Right forelimb (tissue), 1 donor: ENCODE measurements at places on chromosomes 2 and 18.
A peak's percentile ranks its signal among the peaks of the same experiment; 100 is the strongest.

DNA sequence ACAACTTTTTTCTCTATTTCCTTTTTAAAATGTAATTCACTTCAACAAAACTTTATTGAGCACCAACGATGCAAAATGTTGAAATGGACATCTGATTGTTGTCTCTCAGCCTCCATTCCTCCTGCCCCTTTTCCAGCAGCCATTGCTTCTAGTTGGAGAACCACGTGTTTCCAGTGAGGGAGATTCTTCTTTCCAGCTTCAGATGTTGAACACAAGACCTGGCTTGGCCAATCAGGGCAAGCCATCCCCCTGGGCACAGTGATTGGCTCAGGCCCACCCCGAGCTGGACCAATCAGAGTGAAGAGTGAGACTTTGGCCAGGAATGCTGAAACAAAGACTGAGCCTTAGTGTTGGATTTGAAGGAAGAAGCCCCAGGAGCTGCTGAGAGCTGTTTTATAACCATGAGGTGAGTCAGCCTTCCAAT is 59.0 kb downstream of the E2F6 start:
- peak; percentile 75 for DNase-seq

- DNase-seq, result no peak
Observed at GRCh38 chr2:25867396-25868003, 10.8 kb downstream of the ASXL2 start.

- DNase-seq, result no peak
Observed at GRCh38 chr2:20227894-20228505, 3.1 kb upstream of the SDC1 start.

DNA sequence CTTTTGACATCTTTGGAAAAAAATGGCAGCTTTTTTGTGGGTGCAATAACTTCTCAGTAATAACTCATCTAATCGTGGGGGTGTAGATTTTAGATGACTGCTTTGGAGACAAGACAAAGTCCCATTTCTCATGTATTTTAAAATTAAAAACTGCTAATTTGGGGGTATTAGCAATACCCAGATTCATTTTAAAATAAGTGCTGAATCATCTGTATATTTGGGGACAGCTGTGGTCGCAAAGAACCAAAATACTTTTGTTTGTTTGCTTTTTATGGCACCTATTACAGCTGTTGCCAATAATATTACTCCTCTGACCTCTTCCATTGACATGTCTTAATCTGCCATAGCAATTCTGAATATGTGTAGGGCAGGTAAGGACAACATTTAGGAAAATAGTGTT is 45.4 kb downstream of the STAT1 start:
- DNase-seq, result no peak

DNA sequence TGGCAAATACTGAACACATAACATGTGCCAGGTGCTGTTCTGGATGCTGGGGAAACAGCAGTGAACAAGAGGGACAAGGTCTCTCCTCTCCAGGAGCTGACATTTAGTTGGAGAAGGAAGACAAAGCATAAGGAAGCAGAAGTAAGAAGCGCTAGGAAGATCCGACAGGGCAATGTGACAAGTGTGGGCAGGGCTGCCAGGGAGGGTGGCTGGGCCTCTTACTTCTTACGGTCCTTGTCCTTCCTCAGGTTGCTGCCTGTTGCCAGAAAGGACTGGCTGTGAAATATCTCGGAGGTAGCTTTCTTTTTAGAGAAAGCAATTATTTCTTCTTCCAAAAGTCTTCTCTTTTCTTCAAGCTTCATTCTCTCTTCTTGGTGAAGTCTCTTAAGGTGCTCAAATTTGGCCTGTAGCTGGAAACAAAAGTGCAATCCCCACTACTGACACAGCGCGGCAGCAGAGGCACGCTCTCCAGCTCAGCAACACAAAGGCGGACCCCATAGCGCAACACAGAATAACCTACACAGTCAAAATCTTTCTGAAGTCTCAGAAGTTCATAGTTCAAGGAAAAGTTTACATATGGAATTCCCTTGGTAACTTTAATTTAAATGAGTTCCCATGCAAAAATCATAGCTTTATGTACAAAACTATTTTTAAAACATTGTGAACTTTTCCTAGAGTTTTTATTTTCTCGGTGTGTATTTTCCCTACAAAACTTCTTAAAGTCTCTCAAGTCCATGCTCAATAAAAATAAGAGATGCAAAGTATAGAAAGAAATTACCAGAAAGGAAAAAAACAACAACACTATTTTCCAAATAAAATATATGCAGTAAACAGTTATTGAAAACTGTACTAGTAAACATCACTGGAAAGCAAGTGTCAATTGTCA is 67.7 kb downstream of the SEPTIN10 start:
- DNase-seq, result peak; percentile 83

DNA sequence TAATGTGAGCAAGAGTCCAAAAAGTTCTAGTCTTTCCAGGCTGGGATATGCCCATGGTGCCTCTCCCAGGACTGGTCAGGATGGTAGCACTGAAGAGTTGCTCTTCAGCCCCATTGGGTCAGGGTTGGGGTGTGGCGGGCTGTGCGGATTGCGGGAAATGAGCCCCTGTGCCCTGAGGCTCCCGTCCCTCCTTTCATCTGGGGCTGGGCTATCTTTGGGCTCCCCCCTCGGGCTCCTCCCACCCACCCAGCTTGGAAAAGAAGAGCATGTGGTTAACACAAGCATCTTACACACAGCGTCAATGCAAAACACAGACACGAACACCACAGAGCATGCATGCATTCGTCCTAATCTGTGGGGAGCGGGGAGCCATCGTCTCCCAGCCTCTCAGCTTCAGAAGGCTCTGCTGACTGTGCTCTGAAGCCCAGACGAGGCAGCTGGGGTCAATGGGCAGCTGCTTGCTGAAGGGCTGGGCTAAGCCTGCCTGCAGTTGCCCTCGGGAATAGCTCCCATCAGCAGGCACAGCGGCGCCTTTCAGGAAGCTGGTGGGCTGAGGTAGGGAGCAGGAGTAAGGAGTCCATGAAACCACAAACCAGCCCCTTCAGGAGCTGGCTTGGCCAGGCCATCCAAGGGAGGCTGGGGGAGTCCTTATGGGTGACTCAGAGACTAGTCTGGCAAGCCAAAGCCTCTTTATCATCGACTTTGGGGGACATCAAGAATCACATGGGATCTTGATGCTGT is 112.9 kb downstream of the CLIP4 start:
- DNase-seq, result no peak

GRCh38 chr2:210671065-210671464 is 114.7 kb downstream of the CPS1 start:
- DNase-seq, result no peak

DNA sequence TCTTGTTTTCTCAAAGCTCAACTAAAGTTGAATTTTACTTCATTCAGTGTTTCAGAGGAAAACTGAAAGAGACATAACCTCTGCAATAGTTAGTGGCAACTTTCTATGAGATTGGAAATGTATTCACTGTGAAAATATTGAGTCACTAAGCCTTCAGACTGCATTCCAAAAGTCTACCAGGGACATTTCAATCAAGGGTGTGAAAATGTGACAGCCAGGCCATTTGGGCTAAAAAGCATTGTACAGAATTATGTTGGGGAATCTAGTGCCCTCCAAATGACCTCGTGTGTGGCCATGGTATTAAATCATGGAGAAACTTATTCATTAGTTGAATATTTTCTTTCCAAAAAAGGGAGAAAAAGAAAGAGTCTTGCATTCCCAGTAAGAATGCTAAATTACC is 251.9 kb downstream of the GRB14 start:
- no peak for DNase-seq

DNA sequence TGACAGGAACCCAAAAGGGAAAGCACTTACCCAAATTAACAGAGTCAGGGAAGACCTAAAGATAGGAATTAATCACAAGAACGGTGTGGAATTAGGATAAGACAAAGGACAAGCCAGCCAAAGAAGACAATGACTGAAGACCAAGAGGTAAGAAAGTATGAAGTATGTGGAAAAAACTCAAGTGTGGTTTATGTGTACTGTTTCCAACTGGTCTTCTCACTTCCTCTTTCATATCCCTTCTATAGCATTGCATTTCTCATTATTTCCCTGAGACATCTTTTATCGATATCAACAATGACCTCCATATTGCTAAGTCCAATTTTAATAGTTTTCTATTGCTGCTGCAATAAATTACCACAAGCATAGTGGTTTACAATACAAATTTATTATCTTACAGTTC is 313.5 kb upstream of the SLC39A10 start:
- DNase-seq, result no peak

- DNase-seq, result no peak
Observed at GRCh38 chr2:68671961-68672360, 28.6 kb downstream of the PROKR1 start.

DNA sequence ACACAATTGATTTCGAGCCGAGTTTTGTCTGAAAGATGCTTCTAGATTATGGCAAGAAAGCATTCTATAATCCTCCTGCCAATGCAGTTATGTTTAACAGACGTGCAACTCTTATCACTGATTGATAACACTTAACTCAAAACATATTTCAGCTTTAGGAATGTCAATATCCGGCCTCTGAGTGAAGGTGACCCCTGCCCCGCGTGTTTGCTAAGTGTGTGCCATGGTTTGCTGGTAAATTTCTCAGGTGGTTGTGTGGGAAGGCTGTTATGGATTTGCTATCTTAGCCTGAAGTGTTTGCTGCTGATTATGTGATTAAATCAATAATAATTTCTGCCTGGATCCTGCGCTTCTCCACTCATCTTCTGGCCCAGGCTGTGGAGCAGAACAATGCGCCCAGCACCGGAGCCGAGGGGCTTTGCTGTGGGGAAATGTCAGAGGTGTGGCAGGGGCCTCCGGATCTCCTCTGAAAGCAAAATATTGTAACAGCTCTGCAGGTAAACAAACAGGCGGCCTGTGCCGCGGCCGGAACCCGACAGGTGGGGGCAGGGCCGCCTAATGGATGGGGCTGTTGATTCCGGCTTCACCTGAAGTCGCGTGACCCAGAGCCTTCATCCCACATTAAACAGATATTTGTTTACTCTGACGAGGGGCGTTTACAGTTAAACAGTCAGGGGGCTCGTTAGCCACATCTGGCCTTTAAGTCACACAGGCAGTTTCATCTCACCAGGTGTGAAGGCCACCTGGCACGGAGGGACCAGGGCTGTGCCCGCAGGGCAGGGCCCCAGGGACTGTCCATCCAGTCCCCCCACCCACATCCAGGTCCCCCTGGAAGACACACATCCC is 210.7 kb upstream of the SALL3 start:
- no peak for DNase-seq

- DNase-seq, result peak; percentile 11
Observed at GRCh38 chr18:78518805-78519204, 460.8 kb upstream of the SALL3 start.

DNA sequence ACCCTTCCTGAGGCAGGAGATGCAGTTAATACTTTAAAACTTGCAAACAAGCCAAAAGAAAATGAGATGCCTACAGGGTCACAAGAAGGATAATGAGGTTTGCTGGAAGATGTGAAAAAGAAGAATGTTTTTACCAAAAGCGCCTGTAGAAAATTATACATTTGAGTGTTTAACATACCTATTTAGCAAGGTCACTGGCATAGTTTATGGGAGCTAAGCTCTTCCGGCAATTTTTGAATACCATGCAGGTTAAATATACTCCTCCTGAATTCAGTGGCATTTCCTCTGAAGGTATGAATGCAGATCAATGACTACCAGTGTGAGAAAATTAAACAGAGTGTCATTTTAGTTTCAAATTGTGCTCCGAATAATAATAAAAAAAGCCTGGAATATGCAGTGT is 21.2 kb upstream of the MAP3K20 start:
- DNase-seq, result no peak

GRCh38 chr2:54510916-54511315 is 54.8 kb downstream of the SPTBN1 start:
- DNase-seq, result no peak

GRCh38 chr18:23918395-23919032 is 96.0 kb upstream of the TTC39C start:
- DNase-seq, result peak; percentile 76

DNA sequence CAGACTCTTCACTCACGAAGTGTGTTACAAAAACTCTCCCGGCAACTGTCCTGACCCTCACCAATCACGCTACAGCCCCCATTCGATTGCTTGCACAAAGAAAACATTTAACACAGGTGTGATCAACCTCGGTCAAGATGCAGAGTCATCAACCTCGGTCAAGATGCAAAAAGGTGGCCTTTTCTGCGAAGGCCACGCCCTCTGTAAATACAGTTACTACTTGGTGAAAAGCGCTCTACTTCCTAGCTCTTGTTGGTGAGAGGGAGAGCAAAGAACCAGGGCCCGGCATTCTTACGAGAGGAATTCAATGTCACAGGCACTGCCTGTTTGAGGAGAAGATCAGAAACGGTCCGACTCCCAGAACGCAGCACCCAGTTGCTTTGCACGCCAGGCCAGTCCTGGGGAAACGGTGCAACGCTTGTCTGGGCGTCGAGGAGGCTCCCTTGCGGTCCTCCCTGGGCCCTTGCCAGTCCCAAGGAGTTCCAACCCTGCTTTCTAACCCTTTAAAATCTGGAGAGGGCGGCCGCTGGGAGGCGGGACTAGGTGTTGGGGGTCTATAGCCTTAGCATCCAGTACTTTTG is 1.9 kb downstream of the PIEZO2 start:
- peak; percentile 71 for DNase-seq

- no peak for DNase-seq
Observed at GRCh38 chr2:165567273-165567672, 97.8 kb downstream of the CSRNP3 start.

DNA sequence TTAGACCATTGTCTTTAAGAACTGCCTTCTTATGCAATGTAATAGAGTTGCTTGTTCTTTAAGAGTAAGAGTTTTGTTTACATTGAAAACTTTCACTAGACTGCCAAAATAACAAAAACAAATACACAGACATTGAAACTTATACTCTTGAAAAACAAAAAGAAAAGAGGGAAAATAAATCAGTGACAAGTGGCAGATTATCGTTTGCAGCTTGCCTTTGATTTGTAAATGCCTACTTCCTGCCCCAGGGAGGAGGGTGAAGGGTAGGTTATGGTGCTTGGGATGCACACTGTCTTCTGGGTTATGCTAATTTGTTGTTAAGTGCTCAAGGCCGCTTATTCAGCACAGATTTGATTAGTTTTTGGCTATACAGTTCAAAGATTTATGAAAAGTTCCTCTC is 198.7 kb downstream of the TGIF1 start:
- no peak for DNase-seq

DNA sequence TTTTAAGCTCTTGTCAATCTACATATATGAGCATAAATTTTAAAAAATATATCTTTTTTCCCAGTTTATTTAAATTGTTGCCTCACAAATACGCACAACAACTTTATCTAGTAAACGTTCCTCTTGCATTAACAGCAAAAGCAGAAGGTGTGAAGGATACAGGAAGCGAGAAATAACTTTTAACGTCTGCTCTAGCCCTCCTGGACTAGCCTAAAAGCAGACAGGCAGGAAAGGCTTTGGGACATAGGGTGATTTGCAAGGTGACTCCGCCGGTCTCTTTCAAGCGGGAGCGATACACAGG is 434 bp upstream of the DUSP19 start:
- no peak for DNase-seq

DNA sequence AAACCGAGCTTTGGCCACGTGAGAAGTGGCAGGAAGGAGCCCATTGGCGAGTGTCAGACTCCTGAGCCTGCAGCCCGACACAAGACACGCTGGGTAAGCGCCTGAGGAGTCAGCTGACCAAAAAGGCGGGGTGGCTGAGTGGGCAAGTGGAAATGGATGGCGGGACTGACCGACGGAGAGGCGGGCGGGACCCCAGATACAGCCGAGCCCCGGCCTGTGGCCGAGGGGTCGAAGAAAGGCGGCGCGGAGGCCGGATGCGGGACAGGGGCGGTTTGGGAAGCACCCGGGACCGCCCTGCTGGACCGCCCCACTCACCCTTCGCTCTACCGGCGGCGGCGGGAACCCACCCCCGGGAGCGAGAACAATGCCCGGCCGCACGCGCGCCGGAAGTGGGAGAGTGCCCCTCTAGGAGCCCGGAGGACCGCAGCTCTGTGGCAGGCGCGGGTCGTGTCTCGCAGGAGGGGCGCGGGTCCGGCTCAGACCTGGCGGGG is 22.8 kb downstream of the ZSCAN30 start:
- peak; percentile 91 for DNase-seq
